ENCODE measurements at places on chromosomes 13 and 19.

GRCh38 chr19:55383279-55384130 lies 587 bp downstream of the TMEM238 start:
- DNase-seq, result peak; percentile 73

DNA sequence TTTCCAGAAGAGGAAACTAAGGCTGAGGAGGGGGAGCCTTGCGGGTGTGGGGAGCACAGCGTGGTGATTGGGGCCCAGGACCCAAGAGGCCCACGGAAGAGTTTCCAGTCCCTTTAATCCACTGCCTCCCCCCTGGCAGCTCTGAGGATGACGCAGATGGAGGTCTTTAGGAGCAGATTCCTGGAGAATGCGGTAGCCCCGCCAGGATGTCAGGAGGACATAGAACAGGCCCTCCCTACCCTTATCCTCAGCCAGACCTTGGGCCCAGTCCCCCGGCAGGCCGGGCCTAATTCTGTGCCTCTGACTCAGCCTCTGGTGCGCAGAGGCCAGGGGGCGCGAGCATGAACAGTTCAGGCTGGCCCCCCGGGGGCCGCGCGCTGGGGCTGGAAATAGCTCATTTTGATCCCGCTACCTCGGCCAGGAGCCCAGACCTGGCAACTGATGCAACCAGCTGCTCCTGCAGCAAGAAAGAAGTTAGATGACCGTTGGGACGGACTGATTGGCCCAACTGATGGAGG lies 461 bp upstream of the HSPB6 start:
- DNase-seq, result peak; percentile 63

DNA sequence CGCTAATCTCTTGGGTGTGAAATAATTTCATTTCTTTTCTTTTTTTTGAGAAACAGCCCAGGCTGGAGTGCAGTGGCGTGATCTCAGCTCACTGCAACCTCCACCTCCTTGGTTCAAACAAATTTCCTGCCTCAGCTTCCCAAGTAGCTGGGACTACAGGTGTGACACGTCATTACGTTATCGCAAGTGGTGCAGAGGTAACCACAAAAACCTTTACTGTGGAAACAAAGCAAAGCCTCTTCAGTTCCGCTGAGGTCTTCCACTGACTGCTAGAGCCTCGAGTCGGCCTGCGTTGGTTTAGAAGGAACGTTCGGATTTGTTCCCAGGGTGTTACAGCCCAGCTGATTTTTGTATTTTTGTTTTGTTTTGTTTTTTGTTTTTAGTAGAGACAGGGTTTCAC lies 2.0 kb upstream of the ZNF784 start:
- peak; percentile 65 for DNase-seq

- DNase-seq, result peak; percentile 18
Observed at GRCh38 chr13:45333977-45334922, 6.7 kb downstream of the TPT1 start.

GRCh38 chr13:37109051-37109678 lies 3.7 kb upstream of the CSNK1A1L start:
- DNase-seq, result no peak

DNA sequence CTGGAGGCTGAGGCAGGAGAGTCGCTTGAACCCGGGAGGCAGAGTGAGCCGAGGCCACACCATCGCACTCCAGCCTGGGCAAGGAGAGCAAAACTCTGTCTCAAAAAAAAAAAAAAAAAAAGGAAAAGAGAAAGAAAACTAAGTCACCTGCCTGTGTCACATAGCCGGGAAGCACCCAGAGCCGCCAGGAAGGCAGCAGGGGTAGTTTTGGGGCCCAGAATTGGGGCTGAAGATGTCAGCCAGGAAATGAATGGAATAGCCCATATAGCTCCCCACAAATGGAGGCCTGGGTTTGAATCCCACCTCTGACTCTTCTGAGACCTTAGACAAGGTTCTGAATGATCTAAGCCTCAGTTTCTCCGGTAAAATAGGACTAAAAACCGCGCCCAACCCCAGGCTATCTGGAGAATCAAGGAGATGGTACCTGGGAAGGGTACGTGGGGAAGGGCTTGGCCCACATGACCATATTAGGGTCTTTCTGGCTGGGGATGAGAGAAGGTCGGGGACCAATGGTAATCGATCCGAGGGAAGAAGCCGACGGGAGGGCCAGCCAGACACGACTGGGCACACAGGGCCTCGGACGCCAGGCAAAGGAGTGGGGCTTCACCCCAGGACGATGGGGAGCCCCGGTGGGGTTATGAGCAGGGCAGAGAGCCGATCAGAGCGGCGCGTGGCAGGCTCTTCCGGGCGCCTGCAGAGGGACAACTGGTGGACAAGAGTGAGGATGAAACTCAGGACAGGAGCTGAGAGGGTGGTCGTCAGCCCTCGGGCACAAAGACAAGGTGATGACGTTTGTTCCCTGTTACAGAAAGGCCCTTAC lies 14.4 kb downstream of the CCDC124 start:
- DNase-seq, result no peak

DNA sequence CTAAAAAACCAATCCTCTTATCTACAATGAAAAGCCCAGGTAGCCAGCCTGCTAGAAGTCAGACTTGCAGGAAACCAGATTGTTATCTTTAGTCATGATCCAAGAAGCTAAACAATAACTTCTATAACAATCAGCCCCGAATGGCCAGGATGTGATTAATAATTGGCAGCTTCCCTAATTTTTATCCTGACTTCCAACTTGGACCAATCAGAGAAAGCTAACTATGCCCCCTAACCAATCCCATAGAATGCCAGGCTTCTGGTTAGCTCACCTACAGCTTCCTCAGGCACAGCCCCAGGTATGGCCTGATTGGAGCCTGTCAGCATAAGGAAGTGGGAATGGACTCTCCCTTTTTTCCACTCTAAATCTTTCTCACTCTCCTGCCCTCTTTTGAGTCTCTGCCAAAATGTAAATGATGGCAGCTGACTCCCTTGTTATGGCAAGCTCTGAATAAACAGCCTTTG lies 394.9 kb downstream of the DLEU7 start:
- DNase-seq, result no peak

DNA sequence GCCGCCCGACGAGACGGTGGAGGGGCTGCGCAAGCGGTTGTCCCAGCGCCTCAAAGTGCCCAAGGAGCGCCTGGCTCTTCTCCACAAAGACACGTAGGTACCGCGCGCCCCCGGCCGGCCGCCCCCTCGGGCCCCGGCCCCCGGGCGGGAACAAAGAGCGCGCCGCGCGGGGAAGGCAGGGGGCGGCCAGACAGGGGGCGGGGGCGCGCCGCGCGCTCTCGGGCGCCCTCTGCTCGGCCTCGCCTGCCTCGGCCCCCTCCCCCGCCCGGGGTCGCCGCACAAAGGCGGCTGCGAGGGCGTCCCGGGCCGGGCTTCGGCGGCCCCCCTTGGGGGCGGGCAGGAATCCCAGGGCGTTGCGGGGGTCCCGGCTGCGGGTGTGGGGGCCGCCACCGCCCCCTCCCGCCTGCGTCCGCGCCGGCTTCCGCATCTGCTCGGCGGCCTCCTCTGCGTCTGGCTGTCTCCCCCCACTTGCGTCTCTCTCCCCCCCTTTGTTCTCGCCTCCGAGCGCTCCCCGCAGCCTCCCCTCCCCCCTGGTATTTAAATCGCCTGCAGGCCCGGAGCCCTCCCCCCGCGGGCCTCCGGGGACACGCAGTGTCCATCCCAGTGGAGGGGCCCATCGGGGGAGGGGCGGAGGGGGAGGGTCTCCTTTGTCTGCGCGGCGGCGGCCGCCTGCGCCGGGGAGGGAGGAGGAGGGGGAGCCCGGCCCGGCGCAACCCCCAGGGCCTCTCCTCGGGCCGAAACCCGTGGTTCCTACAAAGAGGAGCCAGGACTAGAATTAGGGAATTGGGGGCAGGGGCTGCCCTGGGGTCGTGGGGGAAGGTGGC lies 2.3 kb downstream of the MIDN start:
- DNase-seq, result peak; percentile 57

DNA sequence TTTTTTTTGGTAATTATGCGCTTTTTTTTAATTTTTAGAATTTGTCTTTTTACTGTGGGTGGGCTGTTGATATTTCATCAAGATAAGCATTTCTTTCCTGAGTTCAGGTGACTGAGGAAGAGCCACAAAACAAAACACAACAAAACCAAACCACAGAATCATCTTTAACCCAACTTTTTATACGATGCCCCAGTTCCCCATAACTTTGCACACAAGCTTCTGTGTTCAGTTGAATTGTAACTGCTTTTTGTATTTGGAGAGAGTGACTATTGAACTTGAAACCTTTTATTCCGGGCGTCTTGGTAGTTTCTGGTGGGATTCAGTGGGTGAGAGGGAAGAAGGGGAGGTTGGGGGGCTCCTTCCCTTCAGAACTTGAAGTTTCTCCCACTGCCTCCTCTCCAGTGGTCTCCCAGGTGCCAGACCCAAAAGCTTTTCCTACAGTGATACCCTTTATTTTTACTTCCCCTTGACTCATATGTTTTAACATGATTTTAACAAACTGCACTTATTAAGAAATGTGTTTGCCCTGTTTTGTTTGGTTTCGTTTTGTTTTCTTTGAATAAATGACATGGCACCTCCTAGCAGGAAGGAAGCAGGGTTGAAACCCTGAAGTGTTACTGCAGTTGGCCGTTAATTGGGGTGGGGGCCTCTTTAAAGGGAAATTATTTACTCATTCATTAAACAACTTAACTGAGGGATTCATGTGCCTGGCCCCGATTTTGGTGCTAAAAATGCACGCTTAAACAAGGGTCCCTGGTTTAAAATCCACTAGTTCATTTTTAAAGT lies 2.7 kb upstream of the CCDC97 start:
- no peak for DNase-seq

DNA sequence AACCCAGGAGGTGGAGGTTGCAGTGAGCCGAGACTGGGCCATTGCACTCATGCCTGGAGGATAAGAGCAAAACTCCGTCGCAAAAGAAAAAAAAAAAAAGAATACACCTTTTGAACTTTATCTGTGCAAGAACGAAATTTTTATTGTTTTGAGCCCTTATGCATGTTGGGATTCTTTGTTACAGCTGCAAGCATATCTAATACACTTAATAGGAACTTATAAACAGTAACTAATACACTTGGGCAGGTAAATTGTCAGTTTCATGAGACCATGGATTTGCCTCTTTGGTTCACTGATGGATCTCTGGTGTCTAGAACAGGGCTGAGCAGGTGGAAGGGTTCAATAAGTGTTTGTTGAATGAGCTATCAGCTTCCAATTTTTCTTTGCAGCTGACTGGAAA lies 108.1 kb downstream of the CACNA1A start:
- no peak for DNase-seq

Measured in activated naive CD8-positive, alpha-beta T cell treated with anti-CD3 and anti-CD28 coated beads for 36 hours (primary cell).